ENCODE measurements at places on chromosomes 3 and 15.
A peak's percentile ranks its signal among the peaks of the same experiment; 100 is the strongest.

DNA sequence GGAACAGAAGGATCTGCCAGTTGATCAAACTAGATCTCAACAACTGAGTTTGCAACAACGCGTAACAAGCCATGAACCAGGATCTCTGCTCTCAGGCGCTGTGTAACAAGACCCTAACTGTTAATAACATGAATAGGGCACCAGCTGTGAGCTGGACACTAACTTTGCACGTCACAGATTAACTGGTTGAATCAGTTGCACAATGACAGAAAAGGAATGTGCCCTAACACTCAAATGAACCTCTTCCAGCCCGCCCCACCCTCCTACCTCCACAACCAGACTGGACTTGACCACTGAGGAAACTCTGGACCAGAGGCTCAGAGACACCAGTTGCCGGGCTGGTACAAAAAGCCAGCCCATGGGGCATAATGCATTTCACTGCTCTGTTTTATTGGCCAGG, 34.3 kb downstream of the MCF2L2 start:
- no peak for DNase-seq

GRCh38 chr15:88202231-88202630, 54.3 kb downstream of the NTRK3 start:
- no peak for DNase-seq

DNA sequence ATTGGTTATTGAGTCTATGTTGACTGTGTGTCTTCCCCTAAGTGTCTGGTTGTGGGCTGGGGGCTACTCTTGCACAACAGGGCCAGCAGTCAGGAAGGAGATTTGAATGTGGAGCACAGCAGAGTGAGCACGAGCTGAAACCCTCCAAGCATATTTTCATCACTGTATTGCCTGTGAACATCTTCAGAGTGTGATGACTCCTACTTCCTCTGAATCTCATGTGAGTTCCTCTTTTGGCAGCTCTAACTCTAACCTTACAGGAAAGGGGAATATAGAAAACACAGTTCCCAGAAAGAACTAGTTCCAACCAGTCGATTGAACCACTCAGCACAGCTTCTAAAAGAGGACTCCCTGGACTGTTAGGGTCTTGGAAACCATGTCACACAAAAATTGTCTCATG, 211.6 kb downstream of the RAP2B start:
- no peak for DNase-seq

DNA sequence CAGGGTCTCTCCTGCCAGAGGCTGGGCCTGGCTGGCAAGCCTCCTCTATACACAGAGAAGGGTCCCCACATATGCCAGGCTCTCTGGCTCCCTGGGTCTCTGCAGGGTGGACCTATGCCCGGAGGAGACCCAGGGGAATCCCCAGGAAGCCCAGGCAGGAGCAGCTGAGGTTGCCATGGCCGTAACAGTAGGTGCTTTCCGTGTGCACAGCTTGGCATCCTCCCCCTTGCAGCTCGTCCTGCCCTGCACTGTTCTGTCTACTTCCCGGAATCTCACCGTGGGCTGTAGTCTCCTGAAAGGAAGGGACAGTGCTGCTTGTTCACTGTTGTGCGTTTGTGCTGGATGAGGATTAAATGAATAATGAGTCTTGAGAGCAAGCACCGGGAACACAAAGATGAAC, 47.8 kb downstream of the DAPK2 start:
- DNase-seq = no peak

DNA sequence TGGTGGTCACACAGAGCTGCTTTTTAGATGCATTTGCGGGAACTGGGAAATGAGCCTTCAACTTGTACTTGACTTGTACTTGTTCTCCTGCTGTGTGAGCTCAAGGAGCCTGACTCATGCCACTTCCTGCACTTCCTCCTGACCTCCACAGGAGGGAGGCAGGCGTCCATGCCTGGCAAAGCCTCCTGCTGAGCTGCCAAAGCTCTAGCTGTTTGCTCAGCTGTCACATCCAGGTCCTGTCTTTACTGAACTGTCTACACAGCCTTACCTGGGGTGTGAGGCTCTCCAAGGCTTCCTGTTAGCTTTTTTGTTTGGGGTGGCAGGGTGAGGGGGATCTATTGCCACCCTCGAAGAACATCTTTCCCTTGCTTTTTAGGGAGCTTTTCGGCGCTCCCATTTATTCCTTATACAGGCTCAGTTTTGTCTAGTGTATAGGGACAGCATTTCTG, 6.4 kb downstream of the THPO start:
- DNase-seq = peak; percentile 45

GRCh38 chr15:23647421-23648370, at the start of gene MAGEL2:
Gene MAGEL2, minus strand, starts transcription at chr15:23647867. Its CDS starts 125 bp downstream, at chr15:23647742.
- no peak for DNase-seq

DNA sequence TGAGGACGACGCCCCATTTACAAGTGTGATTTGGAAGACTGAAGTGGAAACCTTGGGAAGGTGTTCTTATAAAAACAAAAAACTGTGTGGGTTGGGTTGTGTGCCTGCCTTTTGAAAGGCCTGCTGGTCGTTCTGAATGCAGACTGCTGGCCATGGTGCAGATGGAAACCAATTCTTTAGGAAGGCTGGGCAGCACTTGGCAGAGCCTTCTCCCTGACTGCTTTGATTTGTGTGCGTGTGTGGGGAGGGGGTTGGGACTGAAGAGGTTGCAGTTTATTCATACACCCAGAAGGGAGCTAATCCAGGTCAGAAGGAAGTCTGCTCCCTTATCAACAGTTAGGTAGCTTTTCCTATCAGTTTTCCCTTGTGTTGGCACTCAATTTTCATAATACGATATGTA, 288.7 kb downstream of the SOX2 start:
- no peak for DNase-seq

DNA sequence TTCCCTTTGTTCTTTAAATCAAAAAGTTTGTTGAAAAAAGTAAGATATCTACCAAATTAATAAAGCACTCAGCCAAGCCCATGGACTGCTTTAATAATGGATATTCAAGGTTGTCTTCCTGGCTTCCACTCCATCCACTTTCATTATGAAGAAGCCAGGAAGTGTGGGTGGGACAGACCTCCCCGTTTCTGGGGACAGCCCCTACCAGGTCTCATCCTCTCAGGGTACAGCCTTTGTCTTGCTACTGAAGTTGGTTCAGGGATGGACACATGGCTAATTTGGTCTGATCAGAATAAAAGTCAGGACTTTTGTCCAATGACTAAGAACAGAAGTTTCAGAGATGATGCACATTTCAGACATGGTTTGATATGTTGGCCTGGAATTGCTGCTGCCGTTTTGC, 32.6 kb downstream of the CCNB2 start:
- DNase-seq = no peak

GRCh38 chr3:98827221-98827920, 64.2 kb downstream of the ST3GAL6 start:
- no peak for DNase-seq

GRCh38 chr15:83200162-83200561, 7.5 kb downstream of the HDGFL3 start:
- DNase-seq = no peak

DNA sequence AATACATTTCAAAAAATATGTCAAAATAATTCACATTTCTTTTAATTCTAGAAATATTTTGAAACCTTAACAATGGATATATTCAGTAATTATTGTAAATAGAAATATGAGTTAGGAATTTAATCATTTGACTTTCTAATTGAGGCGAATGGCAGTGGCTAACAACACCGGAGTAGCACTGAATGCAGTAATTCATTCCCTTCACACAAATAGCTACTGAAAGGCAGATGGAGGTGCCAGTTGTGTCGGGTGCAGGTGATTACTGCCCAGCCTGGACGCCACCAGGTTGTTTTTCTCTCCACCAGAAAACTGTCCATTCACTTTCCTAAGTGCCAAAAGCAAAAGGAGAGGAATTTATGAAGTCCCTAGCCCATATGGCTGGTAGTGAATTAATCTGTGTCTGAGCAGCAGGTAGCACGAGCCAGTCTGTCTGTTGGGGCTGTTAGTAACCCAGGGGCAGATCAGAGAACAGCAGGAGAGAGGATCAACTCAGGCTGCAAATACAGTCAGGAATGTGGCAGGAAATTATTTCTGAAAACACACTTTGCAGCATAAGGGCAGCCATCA, 79.3 kb upstream of the GMNC start:
- no peak for DNase-seq

GRCh38 chr3:182305881-182306665, 487.2 kb upstream of the ATP11B start:
- DNase-seq = no peak

Data from stimulated activated CD4-positive, alpha-beta T cell treated with anti-CD3 and anti-CD28 coated beads, Interleukin-12 subunit alpha, Interleukin-12 subunit beta, amount 100 ng/mL, for 24 hours (primary cell).